ENCODE measurements at places on chromosomes 11 and 22. TPM values are rescaled to one million over a fixed set of nuclear protein-coding genes. Genes with fewer than 3 reads are reported as not detected.

The FJX1 gene
- 0.54 TPM for total RNA-seq

The CNGA4 gene
- 0.27 TPM for total RNA-seq

The WNT11 gene
- 1.6 TPM for total RNA-seq

The TSPAN18 gene
- 0.54 TPM for total RNA-seq

The SLC22A6 gene
- total RNA-seq = not detected

The FAM227A gene
- total RNA-seq = 1.3 TPM

The GAL3ST1 gene
- 0.27 TPM for total RNA-seq

The RBMXL2 gene
- under 0.01 TPM for total RNA-seq

The NPAT gene
- 10.8 TPM for total RNA-seq

DNA sequence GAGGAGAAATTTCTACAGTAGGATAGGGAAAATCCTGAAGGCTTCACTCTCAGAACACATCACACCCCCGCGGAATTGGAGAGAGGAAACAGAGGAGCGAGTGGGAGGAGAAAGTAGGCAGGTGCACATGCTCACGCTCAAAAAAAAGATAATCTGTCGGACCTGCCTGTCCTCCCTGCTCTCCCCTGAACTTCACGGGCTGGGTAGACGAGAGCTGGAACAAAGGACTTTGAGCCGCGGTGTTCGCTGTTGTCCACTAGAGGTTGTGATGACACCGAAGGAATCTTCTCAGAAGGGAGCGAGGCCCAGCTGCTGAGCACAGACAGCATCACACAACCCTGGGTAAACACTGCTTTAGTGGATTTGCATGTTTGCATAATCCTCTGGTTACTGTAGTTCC lies 5.0 kb downstream of the SEZ6L start:
- DNase-seq = no peak

DNA sequence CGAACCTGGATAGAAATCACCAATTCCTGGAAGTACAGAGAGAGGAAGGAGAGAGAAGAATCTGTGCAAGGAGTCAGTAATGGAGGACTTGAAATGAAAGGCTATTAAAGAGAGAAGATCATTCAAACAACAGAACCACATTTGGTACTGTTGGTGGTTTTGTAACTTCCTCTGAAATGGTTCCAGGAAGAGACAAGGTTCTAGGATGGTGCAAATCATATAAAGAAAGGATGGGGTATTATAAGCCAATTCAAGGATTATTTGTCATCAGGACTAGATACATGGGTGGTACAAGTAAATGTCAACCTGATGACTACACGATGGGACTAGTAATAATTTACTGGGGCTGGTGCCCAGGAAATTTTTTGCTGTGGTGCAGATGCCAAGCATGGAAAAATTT lies 28.9 kb upstream of the TMA7B start:
- DNase-seq = no peak

DNA sequence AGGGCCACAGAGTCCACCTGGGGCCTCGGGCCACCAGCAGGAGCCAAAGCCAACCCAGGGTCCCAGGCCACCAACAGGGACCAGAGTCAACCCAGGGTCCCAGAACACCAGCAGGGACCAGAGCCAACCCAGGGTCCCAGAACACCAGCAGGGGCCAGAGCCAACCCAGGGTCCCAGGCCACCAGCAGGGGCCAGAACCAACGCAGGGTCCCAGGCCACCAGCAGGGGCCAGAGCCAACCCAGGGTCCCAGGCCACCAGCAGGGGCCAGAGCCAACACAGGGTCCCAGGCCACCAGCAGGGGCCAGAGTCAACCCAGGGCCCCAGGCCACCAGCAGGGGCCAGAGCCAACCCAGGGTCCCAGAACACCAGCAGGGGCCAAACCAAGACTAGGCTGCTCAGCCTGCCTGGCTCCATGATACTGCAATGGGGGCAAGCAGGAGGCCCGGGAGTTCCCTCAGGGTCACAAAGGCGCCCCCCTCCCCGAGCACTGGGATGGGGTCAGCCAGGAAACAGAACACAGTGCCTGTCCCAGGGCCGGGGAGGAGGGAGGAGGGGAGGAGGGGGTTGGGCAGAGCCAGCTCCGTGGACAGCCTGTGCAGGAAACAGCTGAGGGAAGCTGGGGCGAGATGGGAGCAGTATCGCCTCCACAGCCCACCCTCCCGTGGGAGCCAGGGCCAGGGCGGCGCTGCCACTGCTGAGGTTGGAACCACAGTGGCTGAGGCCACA lies 62.0 kb upstream of the PRR5 start:
- peak; percentile 50 for DNase-seq

- no peak for DNase-seq
Measured at GRCh38 chr11:83047515-83048225, 24.0 kb downstream of the RAB30 start.

DNA sequence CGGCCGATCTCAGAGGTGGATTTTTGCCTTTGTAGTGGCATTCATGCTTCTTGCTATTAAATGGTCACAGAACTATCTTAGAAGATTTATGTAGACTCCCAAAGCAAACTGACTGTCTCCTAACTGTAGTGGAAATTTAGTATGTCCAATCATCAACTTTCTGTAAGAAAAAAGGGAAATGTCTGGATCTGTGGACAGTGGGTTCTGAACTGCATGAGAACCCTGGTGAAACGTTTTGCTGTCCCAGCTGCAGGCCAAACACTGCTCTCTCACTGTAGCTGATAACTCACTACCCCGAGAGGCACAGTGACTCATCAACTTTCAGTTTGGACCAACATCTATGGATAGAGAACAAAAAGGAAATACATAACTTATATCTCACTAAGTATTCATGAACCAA lies 387.1 kb downstream of the SOX6 start:
- peak; percentile 74 for DNase-seq

- DNase-seq = no peak
Measured at GRCh38 chr11:134393638-134394037, 18.4 kb downstream of the B3GAT1 start.

DNA sequence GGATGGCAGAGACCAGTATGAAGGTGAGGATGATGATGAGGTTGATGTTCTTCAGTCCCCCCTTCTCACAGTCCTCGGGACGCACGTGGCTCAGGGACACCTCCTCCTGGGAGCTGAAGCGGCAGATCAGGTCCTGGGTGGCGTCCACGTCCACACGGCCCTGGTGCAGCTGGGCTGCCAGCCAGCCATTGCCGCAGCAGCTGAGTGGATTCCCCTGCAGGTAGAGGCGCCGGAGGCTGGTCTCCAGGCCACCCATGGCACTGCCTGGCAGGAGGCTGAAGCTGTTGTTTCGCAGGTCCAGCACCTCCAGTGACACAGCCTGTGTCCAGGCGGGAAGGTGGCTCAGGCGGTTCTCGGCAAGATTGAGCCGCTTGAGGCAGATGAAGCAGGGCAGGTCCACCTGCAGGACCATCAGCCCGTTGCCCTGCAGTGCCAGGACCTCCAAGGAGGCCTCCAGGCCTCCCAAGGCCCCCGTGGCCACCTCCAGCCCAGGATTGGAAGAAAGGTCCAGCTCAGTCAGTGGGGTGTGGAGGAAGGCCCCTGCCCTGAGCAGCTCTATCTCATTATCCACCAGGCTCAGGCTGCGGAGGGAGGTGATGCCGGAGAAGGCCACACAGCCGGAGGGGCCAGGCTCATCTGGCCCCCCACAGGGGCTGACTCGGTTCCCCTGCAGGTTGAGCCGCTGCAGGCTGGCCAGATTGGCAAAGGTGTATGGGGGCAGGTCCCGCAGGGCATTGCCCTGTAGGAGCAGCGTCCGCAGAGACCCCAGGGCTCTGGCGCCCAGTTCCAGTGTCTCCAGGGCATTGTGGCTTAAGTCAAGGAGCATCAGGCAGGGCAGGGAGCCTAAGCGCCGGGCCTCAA lies 10.6 kb downstream of the LRRC32 start:
- DNase-seq = no peak

- DNase-seq = no peak
Measured at GRCh38 chr22:42301742-42302102, 31.3 kb upstream of the TCF20 start.

GRCh38 chr11:35927104-35927503 lies 16.8 kb upstream of the LDLRAD3 start:
- DNase-seq = no peak

- DNase-seq = no peak
Measured at GRCh38 chr11:75721852-75722668, 4.4 kb downstream of the MOGAT2 start.

DNA sequence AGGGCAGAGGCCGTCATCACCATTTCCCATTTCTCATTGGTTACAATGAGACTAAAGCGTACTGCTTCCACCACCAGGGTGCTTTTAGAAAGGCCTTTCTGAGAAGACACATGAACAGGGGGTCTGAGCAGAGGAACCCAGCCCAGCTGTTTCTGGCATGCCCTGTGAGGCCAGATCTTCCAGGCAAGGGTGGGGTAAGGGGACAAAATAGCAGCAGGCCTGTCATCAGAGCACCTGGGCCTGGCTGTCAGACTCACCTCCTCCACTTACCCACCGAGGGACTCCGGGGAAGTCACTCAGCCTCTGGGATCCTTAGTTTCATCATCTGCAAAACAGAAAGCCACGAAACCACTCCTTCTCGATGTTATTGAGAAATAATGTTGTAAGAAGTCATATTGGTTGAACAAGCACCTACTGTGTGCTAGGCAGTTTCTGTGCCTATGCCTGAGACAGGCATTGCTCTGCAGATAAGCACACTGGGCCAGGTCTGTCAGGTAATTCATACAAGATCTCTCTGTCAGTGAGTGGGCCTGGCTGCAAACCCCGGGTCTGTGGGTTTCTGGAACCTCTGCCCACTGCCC lies 8.8 kb upstream of the WNT11 start:
- DNase-seq = peak; percentile 10

DNA sequence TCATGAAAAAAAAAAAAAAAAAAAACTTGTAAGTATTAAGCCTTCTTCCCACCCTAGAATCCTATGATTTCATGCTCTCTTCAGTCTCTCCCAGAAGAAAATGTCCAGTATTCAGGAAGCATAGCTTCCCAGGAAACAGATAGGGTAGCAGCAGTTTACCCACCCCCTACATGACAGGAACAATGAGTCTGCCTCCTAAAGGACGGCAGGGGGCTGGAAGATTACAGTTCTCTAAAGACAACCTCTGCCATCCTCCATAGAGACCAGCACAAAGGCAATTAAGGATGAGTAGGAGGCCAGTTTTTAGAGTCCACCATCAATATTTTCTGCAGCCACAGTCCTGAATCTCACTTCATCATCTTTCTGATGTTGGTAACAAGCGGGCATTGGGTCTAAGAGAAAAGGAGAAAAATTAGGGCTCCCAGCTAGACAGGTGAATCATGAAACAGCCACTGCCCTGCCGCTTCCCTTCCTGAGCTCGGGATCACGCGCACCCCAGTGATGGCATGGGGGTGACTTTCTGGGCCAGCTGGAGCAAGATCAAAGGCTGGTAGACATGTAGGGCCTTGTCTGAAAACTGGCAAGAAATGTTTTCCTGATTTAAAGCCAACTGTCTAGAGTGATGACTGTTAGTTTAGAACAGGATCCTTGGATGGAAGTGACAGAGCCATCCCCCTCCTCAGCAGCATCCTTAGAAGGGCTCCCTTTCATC lies 322.8 kb downstream of the LARGE1 start:
- no peak for DNase-seq

- no peak for DNase-seq
Measured at GRCh38 chr11:118048472-118049370, 28.2 kb upstream of the TMPRSS4 start.

GRCh38 chr11:126627421-126627820 lies 271.9 kb downstream of the ST3GAL4 start:
- DNase-seq = no peak

- DNase-seq = no peak
Measured at GRCh38 chr11:66835768-66836405, 7.4 kb upstream of the RCE1 start.

GRCh38 chr11:14809466-14809865 lies 82.6 kb downstream of the CYP2R1 start:
- no peak for DNase-seq

- DNase-seq = no peak
Measured at GRCh38 chr11:12008790-12009616, 577 bp upstream of the DKK3 start.

DNA sequence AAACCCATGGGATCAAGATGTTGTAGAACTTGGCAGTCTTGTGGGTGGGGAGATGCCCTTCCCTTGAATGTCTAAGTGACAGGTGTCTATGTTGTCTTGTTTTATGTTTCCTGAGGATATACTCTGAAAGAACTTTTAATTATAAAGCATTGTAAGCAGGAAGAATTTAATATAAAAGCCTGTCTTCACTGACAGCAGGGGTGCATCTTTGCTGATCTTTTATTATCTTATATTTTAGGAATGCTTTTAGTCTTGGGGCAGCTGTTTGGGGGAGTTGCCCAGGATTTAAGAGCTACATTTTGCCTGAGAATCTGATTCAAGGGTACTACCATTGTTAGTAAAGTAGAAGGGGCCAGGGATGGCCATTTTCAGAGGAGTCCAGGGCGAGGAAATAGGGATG lies 43.4 kb downstream of the IRAG1 start:
- no peak for DNase-seq

- DNase-seq = no peak
Measured at GRCh38 chr11:62127426-62127825, 3.6 kb downstream of the INCENP start.

GRCh38 chr11:116822575-116822974 lies 529 bp downstream of the APOA4 start:
- no peak for DNase-seq

GRCh38 chr11:100929377-100929776 lies 200.2 kb downstream of the PGR start:
- no peak for DNase-seq

DNA sequence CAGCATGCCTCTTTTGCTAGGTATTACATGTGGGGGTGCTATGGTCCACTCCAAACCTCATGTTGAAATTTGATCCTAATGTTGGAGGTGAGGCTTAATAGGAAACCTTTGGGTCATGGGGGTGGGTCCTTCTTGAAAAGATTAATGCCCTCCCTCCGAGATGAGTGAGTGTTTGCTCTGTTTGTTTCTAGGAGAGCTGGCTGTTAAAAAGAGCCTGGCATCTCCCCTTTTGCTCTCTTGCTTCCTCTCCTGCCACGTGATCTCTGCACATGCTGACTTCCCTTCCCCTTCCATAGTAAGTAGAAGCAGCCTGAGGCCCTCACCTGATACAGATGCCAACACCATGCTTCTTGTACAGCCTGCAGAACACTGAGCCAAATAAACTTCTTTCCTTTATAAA lies 104.5 kb downstream of the FAT3 start:
- DNase-seq = no peak

- DNase-seq = peak; percentile 45
Measured at GRCh38 chr11:31397239-31397834, 27.7 kb downstream of the DNAJC24 start.

- no peak for DNase-seq
Measured at GRCh38 chr11:68194675-68195294, 18.3 kb downstream of the KMT5B start.

- DNase-seq = no peak
Measured at GRCh38 chr11:73507086-73507485, 90.8 kb downstream of the FAM168A start.

- DNase-seq = no peak
Measured at GRCh38 chr11:8329336-8329735, 65.7 kb upstream of the LMO1 start.

- DNase-seq = no peak
Measured at GRCh38 chr11:114271316-114271715, 24.9 kb upstream of the NNMT start.

Measured in hematopoietic multipotent progenitor cell (in vitro differentiated cells).